ENCODE measurements at places on chromosomes 7 and 10.

GRCh38 chr10:119818889-119819270 lies 53.8 kb downstream of the MCMBP start:
- DNase-seq = peak; percentile 20

- DNase-seq = no peak
Observed at GRCh38 chr10:16832351-16833080, 15.3 kb upstream of the RSU1 start.

DNA sequence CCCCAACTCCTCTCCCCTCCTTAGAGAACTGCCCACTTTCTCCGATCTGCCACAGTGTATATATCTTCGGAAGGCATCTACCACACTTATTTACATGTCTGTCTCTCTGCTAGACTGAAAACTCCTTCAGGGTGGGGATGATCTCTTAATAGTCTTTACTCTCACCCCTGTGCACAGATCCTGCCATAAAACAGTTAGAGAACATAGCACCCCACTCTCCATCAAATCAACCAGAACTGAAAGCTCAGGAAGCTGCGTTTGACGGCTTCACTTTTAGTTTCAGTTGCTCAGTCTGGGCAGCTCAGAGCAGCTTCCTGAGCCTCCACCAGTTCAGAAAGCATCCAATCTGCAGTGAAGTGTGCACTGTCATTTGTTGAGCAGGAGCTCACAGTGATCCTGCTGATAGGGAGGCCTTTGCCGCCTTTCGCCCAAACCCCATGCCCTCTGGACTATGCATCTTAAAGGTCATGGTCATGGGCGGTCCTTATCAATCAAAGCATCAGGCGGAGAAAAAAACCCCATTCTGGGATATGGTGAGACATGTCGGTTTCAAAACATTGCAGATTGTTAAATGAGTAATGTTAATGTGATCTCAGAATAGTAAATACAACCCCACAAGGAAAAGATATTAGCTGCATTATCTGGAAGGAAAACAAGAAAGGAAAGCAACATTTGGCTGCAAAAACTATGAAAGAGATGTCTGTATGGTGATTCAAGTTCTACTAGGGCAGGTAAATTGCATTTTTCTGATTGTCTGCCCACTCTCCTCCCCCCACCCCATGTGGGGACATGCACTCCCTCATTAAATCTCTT lies 167.1 kb upstream of the ADO start:
- no peak for DNase-seq

GRCh38 chr7:84237533-84238173 lies 43.1 kb upstream of the SEMA3A start:
- DNase-seq = no peak

GRCh38 chr10:102504976-102505300 lies 1.2 kb downstream of the SUFU start:
- DNase-seq = no peak

- no peak for DNase-seq
Observed at GRCh38 chr7:95589031-95589430, 7.3 kb downstream of the PDK4 start.

DNA sequence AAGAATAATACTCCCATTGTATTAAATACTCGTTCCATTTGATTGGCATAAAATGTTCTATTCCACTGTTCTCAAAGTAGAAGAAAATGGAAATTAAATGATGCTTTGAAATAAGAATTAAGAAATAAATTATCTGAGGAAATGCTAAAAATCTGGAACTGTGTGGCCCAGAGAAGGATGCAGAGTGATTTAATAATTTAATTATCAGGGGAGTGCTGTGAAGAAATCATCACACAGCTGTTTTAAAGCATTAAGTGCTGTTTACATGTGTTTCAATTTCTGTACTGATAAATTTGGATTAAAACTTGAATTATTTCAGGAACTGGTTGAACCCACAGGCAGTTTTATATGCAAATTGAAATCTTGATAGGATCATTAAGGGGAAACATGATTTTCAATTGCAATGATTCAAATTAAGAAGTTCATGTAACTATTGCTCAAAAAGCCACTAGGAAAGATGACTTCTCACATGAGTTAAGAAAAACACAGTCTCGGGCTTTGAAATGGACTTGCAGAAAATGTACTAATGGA lies 56.3 kb downstream of the COL28A1 start:
- DNase-seq = no peak

DNA sequence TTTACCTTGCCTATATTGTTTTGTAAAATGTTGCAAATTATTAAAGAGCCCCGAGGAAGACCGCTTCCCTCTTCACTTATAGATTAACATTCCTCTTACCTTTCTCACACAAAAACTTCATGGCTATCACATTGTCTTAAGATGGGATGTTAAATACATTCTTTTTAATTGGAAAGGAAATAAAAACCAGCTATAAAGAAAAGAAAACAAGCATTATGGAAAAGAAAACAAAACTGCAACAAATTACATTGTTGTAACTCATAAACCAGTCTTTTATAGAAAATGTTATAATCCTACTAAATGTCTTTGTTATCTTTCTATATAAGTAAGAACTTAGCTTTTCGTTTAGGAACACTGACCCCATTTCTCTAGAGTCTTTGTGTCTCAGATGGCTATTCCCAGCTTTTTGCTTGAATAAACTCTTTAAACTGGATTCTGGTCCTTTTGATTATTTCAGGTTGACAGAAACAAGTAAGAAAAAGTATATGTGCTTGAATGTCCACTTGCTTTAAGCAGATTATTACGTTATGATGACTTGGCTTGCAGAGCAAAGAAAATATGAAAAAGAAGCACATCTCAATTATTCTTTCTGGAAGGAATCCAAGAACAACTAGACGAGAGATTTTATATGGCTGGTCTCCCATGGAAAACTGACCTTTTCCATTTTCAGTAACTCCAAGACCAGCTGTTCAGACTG lies 128.2 kb downstream of the AKR1D1 start:
- no peak for DNase-seq

DNA sequence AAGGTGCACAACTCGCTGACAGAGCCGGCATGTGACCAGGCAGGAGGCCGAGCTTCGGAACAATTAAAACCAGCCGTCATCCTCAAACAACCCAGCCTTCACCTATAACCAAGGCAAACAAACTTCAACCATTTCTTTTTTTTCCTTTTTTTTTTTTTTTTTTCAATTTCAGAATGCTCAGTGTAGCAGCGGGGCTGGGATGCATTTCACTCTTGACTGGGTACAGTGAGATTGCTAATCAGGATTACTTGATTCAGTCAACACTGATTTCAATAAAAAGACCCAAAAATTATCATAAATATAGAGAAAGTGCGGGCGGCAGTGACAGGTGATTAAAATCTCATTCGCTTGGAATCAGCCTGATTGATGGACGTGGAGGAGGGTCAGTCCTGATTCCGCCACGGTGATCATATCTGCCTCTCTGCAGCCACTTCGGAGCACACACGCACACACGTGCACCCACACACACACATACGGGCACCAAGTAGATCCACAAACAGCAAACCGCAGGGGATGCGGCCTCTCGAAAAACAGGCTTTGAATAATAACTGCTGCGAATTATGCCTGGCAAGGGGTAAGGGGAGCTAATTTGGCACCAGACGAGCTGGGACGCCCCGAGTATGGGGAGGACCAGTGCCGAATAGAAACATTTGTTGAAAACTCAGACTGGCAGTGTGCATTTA lies 31.2 kb downstream of the EBF3 start:
- DNase-seq = no peak

DNA sequence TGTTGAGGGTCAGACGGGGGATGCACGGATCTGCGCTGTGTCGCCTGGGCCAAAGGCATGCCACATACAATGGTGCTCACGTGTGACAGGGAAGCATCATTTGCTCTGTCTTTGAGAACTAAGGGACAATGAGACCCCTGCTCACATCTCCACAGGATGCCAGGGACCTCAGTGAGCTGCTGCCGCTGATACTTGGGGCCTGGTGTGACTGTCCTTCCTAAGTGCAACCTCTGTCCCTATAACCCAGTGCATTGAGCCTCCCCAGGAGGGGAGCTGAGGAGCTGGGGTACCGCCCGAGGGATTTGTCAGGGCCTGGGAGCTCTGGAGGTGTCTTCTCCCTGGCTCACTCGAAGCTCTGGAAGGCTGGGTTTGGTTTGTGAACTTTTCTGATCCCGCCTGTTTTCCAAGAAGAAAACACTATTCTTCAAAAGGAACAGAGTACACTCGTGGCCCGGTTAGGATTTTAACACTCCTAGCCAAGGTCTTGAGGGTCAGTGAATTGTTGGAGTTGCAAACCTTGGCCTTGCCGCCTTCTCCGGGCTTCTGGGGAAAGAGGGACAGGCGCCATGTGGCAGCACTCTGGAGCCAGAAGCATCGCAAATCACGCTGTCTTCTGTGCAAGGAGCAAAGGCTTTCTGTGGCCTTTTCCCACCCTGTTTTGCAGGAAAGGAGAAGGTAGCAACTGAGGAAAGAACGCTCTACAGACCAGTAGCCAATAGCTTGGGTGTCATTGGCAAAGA lies 26.2 kb upstream of the CTBP2 start:
- DNase-seq = no peak

GRCh38 chr10:69786791-69787190 lies 14.9 kb upstream of the COL13A1 start:
- DNase-seq = no peak

Measured in iPS DF 19.7 (cell line).